Right renal pelvis (tissue), 4 donors: ENCODE measurements at places on chromosomes 16 and 17. TPM values are rescaled to one million over a fixed set of nuclear protein-coding genes. Genes with fewer than 3 reads are reported as not detected.

DNA sequence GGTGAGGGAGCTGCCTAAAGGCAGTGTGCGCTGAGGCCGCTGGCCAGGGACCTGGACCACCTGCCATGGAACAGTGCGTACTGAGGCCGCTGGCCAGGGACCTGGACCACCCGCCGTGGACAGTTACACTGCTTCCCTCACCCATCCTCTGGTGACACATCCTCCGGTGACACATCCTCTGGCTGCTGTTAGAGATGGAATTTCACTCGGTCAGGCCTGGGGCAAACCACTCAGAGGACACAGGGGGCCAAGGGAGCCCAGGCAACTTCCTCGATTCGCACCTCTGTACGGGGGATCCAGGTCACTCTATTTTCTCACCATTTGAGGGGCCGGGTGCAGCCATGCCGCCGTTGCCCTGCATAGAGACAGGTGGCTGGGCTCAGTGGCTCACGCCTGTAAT lies 32.4 kb upstream of the RPTOR start:
- no peak for DNase-seq

Gene SLFN14
- 0.27 TPM for polyA plus RNA-seq

DNA sequence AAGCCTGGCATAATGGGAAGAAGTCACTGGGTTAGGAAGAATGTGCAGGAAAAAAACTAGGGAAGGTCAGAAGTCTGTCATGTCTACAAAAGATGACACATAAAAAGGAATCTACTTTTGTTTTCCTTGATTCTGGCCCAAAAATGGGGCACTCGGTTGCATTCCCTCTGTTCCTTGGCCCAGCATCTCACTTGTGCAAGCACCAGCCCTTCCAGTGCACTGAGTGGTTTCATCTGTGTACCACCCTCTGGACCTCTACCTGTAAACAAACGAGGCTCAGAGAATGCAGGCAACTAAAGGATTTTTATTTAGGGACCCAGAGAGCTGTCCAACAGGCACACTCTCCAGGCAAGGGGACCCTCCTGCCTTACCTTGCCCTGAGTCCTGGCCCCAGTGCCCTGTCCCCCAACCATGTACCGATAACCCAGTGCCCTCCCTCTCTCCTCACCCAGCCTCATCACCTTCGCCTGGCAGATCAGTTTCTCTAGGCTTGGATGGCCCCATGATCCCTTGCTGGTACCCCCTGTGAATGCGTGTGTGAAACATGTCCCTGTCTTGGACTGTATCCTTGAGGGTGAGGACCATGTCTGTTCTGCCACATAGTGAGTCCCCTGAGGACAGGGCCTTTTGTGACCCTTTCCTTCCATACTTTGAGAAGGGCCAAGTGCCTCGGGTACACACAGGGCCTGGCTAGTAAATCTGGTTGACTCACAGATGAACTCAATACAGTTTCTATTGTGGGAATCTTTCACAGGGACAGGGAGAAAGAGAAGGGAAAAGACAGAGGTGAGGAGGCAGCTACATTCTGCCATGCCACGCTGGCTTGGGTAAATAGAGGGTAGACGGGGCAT lies 13.3 kb downstream of the NXPH3 start:
- no peak for DNase-seq

DNA sequence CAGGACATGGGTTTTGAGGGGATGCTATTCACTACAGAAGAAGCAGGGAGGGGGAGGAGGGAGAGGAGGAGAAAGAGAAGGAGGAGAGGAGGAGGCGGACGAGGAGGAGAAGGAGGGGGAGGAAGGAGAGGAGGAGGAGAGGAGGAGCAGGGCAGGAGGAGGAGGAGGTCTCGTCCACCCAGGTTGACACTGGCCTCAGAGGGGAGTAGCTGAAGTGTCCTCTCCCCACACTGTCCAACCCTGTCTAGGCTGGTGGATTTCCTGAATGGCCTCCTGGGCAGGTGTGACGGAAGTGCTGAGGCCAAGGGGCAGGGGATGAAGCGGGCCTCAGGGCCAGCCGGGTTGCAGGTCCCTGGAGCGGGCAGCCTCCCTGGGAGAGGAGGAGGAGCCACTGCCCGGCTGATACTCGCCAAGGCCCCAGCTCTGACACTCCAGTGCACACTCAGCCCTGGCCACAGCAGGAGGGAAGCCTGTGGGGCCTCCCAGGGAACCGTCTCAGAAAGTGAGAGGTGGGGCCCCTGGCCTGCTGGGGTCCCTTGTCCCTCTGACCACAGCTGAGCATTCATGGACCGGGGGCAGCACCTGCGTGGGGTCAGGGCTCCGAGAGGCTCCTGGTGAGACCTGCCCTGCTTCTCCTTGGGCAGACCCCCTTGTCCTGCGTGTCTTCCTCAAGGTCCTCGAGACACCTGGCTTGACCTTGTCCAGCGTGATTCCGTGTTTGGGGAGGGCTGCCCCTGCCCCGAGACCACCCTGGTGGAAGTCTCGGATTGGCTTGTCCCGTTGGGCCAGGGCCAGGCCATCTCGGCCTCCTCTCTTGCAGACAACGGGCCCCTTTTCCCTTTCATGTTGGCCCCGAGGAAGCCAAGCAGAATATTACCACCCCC lies 200.6 kb upstream of the CIBAR2 start:
- DNase-seq: no peak

DNA sequence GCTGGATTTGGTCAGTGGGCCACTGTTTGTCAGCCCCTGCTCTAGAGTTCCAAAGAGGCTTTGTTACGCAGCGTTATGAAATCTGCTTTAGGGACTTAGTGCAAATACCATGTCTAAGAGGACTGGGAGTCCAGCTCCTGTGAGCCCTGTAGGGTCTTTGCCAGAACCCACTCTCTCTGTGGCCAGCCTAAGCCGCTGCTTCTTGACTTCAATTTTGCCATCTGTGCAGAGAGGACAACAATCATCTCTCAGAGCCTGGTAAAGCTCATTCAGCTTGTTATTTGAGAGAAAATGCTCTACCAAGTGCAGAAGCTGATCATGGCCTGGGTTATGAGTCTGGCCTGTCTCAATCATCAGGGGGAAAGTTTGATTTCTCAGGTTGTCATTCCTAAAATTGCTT lies 17.9 kb downstream of the CA10 start:
- no peak for DNase-seq

DNA sequence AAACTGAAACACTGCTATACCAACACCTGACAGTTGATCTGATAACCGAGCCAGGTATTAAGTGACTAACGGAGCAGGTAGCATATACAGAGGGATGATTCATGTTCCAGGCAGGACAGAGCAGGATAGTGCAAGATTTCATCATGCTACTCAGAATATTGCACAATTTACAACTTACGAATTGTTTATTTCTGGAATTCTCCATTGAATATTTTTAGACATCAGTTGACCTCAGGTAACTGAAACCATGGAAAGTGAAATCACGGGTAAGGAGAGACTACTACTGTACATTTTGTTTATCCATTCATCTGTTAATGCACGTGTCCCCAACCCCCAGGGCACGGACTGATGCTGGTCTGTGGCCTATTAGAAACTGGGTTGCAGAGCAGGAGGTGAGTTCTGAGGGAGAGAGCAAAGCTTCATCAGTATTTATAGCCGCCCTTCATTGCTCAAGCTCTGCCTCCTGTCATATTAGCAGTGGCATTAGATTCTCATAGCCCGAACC lies 14.5 kb upstream of the PPM1E start:
- no peak for DNase-seq

Gene WNT9B
- polyA plus RNA-seq: 11.4 TPM

DNA sequence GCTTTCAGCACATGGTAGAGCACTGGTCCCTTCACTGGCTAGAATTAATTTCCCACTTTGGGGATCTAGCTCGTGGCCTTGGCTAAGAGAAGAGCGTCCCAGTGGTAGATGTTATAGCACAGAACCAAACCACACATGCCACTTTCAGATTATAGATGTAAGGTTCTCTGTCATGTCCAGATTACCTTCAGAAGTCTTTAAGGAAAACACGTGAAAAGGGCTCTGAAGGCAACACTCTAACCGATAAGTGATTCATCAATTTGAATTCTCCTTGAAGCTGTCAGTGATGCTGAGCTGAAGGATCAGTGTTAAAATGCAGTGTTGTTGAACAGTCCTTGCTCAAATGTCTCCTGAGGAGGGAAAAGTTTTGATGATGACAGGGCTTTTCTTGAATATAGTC lies 43.5 kb upstream of the VPS4A start:
- no peak for DNase-seq

GRCh38 chr17:39648616-39649366 lies 11.8 kb downstream of the STARD3 start:
- no peak for DNase-seq

DNA sequence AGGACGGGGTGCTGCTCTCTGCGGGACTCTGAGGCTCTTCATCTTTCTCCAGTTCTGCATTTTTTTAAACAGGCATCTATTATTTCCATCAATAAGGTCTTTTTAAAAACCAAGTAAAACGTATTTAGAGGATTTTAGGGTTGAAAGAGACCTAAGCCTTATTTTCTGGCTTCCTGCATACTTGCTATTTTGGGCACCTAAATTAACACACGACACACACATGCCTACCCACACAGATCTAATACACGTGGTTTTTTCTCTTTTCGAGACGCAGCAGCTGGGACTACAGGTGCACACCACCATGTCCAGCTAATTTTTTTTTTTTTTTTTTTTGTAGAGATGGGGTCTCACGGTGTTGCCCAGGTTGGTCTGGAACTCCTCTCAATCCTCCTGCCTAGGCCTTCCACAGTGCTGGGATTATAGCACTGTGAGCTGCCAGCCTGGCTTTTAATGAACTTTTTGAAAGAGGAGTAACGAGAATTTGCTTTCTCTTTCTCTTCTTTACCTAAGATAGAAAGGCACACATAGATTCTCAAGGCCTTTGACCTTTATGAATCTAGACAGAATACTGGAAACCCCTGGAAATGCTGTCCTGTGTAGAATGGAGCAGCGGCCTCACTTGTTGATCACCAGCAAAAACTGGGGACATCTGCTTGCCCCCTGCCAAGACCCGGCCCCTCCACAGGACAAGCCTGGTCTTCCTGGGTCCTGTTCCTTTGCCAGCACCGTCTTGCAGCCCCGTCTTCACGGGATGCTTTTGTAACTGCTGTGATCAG lies 13.8 kb downstream of the DNAAF8 start:
- DNase-seq: no peak

DNA sequence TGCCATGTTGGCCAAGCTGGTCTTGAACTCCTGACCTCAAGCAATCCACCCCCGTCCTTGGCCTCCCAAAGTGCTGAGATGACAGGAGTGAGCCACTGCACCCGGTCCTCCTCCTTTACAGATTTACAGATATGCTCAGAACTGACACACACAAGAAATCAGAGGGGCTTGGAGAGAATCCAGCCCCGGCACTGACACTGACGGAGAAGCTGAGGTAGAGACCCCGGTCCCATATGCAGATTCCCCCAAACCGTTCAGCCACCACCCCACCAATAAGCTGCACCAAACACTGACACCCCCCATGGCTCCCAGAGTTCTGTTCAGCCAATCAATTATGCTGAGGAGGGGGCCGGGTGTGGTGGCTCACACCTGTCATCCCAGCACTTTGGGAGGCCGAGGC lies 141.1 kb upstream of the RPH3AL start:
- DNase-seq: no peak

- DNase-seq: no peak
These were observed 5.3 kb downstream of the NEURL4 start for GRCh38 chr17:7323731-7324437.

GRCh38 chr17:74210191-74211140 lies 2.9 kb upstream of the TTYH2 start:
- DNase-seq: no peak

DNA sequence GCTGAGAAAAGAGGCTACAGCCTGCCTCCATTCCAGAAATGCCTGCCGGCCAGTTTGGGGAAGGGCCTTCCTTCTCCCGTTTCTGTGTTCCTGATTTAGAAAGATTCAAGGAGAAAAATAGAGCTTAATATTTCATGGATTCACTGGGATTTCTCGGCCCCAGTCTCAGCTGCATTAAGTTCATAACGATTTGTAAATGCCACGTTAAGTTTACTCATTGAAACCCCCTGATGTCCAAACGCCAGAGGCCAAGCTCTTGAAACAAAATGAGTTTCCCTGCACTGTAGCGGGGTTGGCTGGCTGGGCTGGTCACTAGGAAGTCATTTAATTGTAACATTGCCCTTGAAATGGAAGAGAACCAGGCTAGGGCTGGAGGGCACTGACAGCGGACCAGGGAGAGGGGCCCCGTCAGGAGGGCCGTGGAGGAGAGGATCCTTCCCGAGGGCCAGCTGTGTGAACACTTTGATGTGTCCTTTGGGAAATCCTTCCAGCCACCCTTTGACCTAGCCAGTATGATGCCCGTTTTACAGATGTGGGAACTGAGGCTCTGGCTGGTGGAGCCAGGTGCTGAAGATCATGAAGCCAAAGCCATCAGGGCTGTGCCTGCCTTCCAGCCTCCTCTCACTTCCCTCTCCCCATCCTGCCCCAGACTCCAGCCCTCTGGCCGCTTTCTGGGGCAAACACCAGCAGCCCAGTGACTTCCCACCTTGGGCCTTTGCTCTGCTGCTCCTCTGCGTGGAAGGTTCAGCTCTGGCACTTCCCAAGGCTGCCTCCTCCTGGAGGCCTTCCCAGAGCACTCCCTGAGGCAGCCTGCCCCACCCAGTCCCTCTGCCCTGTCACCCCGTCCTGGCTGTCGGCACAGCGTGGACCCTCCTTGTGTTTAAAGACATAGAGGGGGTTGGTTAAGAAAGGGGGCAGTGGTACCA lies 220.6 kb downstream of the KATNIP start:
- DNase-seq: no peak

DNA sequence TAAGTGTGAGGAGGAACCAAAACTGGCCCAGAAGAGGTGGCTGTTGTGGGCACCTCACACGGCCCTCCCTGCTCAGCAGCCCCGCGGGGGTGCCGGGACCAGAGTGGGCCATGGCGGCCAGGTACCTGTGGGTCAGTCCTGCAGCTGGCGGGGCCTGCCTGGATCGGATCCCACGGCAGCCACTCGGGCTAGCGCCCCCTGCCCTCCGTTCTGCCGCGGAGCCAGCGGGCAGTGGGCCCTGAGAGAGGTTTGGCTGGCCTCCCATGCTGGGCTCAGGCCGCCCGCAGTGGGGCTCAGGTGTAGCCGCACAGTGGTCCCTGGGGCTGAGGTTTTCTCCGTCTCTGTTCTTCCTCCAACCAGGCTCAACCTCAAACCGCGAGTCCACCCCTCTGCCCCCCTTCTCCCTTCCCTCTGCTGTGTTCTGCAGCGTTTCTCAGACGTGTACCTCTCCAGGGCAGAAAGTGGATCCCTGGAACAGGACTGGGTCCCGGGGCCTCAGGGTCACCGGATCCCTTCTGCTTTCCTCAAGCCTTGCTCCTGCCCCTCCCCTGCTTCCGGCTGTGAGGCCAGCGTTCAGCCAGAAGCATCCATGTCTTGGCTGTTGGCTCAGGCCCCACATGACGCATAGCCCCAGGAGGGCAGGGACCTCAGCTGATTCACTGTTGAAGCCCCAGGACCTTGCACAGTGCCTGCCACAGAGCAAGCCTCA lies 28.6 kb upstream of the ITGA3 start:
- no peak for DNase-seq

DNA sequence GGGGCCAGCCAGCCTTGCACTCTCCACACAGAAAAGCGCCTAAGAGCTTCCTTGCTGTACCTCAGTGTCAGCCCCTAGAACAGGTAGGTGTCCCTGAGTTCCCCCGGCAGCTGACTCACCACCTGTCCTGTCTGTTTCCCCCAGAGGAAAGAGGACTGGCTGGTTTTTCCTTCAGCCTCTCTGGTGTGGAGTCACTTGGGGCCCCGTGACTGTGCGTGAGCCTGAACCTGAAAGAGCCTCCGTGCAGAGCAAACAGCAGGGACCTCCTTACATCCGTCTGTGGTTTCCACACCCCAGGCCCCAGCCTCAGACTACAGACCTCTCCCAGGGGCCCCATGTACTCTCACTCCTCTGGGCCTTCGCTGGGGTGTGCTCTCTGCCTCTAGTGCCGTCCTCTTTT lies 87.8 kb downstream of the GNAO1 start:
- no peak for DNase-seq

Gene SPN
- polyA plus RNA-seq: 2.7 TPM
